Mesendoderm (in vitro differentiated cells): ENCODE measurements at places on chromosomes 3 and 15.

- no peak overlapping the region for H3K27ac ChIP-seq
- H3K36me3 ChIP-seq = no peaks in the 10 kb centered on the region
- H3K4me3 ChIP-seq = no peak overlapping the region
- H3K27me3 ChIP-seq = no peaks in the 10 kb centered on the region
- DNase-seq = peak; percentile 87
- no peaks in the 10 kb centered on the region for H3K4me1 ChIP-seq
Observed at GRCh38 chr3:133040696-133041523, 2.7 kb downstream of the TMEM108 start.

- peaks cover 3% of the 10 kb centered on the region for H3K4me1 ChIP-seq
- no peaks in the 10 kb centered on the region for H3K27me3 ChIP-seq
- no peaks in the 10 kb centered on the region for H3K36me3 ChIP-seq
- H3K27ac ChIP-seq = no peak overlapping the region
- H3K4me3 ChIP-seq = no peak overlapping the region
Observed at GRCh38 chr3:126679831-126680666, 24.0 kb upstream of the CHCHD6 start.

GRCh38 chr3:165725296-165725695 is 111.9 kb downstream of the BCHE start:
- no peaks in the 10 kb centered on the region for H3K36me3 ChIP-seq
- H3K4me1 ChIP-seq = no peaks in the 10 kb centered on the region
- no peaks in the 10 kb centered on the region for H3K27me3 ChIP-seq
- H3K4me3 ChIP-seq = no peak overlapping the region
- DNase-seq = no peak
- H3K27ac ChIP-seq = no peak overlapping the region

DNA sequence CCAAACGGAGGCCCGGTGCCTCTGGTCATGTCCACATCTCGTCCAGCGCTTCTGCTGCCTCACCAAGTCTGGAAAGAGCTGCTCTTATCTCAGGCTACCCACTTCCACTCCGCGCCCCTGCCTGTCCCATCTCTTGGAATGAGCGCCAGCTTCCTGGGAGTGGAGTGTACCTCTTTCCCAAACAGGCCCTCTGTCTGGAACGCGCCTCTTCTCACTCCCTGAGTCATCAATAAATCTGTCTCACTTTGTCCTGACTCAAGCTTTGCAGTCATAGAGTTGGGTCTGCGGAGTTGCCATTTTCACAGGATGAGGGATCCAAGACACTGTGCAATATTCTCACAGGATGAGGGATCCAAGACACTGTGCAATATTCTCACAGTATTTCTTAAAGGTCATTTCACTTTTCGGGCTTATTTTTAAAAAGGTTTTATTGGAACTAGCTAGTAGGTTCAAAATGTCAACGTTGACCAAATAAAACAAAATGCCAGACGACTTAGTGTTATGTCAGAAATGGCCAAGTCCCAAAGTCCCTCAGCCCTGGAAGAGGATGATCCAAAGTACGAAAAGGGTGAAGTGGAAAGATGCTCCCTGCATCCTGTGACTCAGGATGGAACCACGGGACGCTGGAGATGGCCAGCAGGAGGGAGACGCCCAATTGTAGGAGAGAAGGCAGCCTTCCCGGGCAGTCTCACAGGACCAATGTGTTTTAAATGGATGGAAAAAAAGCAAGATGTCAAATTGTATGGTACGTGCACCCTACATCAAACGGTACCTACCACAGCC is 81.1 kb downstream of the CHSY1 start:
- H3K27ac ChIP-seq = no peak overlapping the region
- no peak for DNase-seq
- H3K36me3 ChIP-seq = no peaks in the 10 kb centered on the region

DNA sequence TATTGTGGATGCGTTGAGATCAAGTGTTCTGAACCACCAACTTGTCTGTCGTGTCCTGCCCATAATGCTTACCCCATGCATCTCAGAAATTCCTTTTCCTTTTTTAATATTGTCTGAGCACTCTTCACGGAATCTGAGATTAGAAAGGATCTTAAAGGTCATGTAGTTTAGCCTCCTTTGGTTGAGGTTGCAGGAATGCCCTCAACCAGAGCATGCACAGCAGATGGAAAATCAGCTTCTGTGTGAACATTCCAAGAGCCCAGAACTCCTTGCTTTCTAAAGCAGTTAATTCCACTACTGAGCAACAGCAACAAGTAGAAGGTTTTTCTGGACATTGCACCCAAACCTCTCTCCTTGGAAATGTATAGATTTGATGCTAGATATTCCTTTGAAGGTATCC is 153.7 kb downstream of the TPRG1 start:
- no peaks in the 10 kb centered on the region for H3K27me3 ChIP-seq
- H3K4me1 ChIP-seq = no peaks in the 10 kb centered on the region
- no peak overlapping the region for H3K27ac ChIP-seq
- no peak overlapping the region for H3K4me3 ChIP-seq
- no peak for DNase-seq
- H3K36me3 ChIP-seq = no peaks in the 10 kb centered on the region

DNA sequence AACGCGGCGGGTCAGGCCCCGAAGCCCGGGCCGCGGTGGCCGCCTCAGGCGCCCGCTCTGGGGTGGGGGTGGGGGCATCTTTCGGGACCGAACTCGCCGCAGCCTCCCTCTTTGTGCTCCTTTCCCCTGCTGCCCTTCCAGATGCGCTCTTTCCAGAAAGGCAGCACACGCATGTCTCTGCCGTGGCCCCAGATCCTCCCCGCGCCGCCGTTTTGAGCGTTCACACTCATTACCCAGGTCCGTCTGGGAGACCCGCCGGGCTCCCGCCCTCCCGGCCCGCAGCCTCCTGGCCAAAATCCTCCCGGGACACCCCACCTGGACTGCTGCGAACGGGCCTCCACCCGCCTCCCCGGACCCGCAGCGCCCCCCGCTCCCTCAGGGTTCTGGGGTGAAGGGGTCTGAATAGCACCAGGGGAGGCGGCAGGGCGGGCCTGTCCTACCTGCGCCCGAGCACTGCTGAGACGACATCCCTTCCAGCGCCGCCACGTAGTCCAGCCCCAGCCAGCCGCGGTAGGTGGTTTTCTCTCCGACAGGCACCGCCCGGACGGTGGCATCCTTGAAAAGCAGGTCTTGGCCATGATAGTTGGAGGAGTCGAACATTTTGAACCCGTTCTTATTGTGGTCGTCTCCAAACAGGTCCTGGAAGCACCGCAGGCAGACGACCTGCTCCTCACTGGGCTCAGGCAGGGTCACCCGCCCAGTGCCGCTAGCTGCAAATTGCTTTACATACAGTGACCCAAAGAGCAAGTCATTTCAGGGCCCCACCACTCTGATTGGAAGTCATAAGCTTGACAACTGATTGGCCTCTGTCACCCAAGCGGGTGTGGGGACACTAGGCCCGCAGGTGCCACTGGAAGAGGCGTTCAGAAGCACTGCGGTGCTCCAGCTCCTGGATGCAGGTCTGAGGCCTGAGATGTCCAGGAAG is 25.9 kb downstream of the MELTF start:
- DNase-seq = peak; percentile 47
- H3K4me3 ChIP-seq = peak overlapping the region; percentile 45
- H3K36me3 ChIP-seq = no peaks in the 10 kb centered on the region
- no peak overlapping the region for H3K27ac ChIP-seq
- no peaks in the 10 kb centered on the region for H3K4me1 ChIP-seq
- H3K27me3 ChIP-seq = peaks cover 3% of the 10 kb centered on the region

DNA sequence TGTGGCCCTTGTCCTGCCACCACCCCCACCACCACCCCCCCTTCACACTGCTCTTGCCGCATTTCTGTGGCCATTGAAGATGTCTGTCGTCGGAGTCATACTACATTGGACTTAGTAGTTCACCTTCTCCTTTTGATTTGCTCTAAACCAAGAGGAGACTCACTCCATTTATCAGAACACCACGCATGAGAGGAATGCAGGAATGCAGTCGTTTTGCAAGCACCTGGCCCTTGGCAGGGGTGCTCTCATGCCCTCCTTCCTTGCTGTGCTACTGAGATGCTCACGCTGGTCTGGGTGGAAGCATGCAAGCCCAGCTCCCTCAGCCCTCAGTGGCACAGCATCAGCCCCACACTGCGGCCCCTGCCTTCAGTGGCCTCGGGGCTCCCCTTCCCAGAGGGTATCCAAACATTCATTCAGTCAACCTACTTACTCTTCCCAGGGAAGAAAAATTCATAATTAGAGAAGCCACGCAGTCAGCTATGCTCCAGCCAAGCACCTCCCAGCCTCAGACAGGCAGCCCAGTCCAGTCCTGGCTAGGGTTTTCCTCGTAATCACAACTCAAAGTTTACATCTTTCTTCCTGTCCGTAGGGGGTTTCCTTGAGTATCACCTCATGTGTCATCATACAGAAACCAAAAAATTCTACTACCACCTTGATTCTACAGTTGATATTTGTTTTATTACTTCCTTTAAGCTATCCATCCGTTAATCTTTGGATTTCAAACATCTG is 520.0 kb downstream of the GABRG3 start:
- DNase-seq = peak; percentile 50
- H3K27ac ChIP-seq = no peak overlapping the region
- no peaks in the 10 kb centered on the region for H3K4me1 ChIP-seq
- no peaks in the 10 kb centered on the region for H3K36me3 ChIP-seq

DNA sequence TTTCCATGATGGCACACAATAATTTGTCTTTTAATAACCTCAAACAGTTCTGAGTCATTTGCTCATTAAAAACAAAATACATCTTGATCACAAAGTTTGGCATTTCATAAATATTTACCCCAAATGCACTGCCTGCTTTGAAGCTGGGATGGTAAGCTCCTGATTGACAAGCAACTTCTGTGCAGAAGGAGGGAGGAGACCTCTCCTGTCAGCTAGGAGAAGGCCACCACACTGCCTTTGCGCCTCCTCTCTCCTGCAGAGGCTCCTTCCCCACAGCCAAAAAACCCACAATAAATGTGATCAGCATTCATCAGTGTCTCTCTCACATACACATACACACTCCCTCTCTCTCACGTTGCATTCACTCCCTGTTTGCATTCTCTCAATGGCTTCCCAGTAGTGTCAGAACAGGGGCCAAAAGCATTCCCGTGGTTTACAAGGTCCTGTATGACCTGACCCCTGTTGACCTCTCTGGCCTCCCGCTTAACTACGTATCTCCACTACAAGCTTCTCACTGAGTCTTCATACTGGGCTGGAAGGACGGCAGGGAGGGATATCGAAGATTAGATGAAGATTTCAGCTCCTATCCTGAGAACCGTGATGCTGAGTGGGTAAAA is 216.4 kb downstream of the FOXP1 start:
- no peak for DNase-seq
- no peaks in the 10 kb centered on the region for H3K27me3 ChIP-seq
- H3K4me1 ChIP-seq = no peaks in the 10 kb centered on the region
- H3K27ac ChIP-seq = no peak overlapping the region
- H3K36me3 ChIP-seq = no peaks in the 10 kb centered on the region
- no peak overlapping the region for H3K4me3 ChIP-seq

- H3K36me3 ChIP-seq = no peaks in the 10 kb centered on the region
- H3K27ac ChIP-seq = no peak overlapping the region
- DNase-seq = no peak
- no peak overlapping the region for H3K4me3 ChIP-seq
Observed at GRCh38 chr3:152438181-152438580, 169.5 kb downstream of the MBNL1 start.

GRCh38 chr3:16499351-16499750 is 14.1 kb downstream of the RFTN1 start:
- no peak overlapping the region for H3K4me3 ChIP-seq
- peaks cover 3% of the 10 kb centered on the region for H3K4me1 ChIP-seq
- H3K27me3 ChIP-seq = no peaks in the 10 kb centered on the region

DNA sequence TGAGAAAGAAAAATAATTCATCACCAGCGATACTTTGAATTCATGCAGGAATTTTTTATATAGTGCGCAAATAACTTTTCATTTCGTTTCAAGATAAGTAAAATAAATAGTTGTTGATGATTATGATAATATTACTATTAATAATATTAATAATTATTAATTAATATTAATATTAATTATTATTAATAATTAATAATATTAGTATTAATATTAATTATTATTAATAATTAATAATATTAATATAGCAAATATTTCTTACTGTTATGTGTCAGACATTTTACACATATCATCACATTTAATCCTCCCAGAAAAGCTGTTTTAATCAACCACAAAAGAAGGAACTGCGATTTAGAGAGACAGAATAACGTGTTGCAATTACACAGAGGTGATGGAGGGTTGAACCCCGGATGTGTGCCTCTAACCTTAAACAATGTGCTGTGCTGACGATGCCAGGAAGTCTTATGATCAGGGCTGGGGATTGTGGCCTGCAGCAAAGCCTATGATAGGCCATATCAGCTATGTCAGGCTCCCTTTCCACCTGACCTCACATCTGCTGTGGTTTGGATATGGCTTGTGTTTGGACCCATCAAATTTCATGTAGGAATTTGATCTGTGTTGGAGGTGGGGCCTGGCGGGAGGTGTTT is 263.5 kb upstream of the NR2F2 start:
- H3K36me3 ChIP-seq = no peaks in the 10 kb centered on the region
- H3K27ac ChIP-seq = no peak overlapping the region
- H3K4me1 ChIP-seq = no peaks in the 10 kb centered on the region
- no peak overlapping the region for H3K4me3 ChIP-seq

DNA sequence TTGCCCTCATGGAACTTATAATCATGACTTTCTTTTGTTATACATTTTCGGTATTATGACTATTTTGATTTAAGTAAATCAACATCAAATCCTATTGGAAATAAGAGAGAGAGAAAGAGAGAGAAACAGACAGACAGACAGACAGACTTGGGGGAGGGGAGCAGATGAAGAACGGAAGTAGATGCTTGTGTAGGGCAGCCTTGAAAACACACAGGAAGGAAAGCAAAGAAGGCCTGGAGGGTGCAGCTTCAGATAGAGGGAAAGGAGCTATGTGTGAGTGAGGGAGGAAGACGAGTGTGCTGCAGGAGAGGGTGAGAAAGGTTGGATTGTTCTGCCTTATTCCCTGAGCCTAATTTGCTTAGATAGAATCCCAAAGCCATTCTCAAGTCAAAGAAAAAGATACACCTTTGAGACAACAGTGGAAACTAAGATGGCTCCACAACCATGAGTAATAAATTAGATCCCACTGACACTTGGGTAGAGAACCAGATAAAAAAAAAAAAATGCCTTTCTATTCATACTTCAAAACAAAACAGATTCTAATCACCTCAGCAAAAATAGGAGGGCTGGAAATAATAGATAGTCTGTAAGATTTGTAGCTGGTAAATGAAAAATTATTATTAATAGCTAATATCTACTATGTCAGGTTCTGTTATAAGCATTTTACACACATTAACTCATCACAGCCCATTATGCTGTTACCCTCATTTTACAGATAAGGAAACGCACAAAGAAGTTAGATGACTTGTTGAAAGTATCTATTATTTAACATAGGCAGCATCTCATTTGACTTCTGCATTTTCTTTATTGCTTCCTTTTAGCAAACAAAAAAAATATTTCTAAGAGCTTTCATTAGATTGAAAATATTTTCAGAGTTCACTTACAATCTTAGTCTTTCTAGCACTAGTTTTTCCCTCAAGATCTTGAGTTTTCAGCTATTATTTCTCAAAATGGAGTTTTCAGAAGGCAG is 214.1 kb downstream of the TNIK start:
- H3K27ac ChIP-seq = no peak overlapping the region
- no peaks in the 10 kb centered on the region for H3K27me3 ChIP-seq
- H3K36me3 ChIP-seq = no peaks in the 10 kb centered on the region
- no peak overlapping the region for H3K4me3 ChIP-seq
- no peaks in the 10 kb centered on the region for H3K4me1 ChIP-seq

- no peaks in the 10 kb centered on the region for H3K36me3 ChIP-seq
- no peaks in the 10 kb centered on the region for H3K27me3 ChIP-seq
- no peaks in the 10 kb centered on the region for H3K4me1 ChIP-seq
- H3K4me3 ChIP-seq = no peak overlapping the region
- no peak for DNase-seq
- no peak overlapping the region for H3K27ac ChIP-seq
Observed at GRCh38 chr15:93658026-93658816, 569.2 kb upstream of the RGMA start.

GRCh38 chr15:73758461-73758860 is 5.3 kb upstream of the INSYN1 start:
- H3K4me3 ChIP-seq = no peak overlapping the region
- peaks cover 9% of the 10 kb centered on the region for H3K4me1 ChIP-seq
- H3K27ac ChIP-seq = no peak overlapping the region
- no peak for DNase-seq
- H3K36me3 ChIP-seq = no peaks in the 10 kb centered on the region
